ENCODE measurements at places on chromosomes 3 and 15.

DNA sequence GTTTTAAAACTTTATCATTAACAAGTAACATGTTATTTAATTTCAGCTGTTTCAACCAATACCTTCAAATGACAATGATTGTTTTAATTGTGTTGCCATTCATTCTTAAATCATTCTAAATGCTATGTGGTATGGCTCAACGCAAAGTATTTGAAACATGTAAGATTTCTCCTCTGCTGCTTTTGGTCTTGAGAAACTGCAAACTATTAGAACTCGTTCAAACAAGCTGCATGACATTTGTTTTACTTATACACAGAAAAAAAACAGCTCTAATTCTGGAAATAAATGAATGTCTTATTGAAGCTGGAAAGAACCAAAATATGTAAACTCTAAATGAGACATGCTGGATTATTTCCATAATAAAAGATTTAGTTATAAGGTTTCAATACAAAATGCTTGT, 29.3 kb downstream of the FBN1 start:
- DNase-seq, result no peak

- no peak for DNase-seq
Observed at GRCh38 chr15:39363761-39364586, 216.9 kb upstream of the THBS1 start.

DNA sequence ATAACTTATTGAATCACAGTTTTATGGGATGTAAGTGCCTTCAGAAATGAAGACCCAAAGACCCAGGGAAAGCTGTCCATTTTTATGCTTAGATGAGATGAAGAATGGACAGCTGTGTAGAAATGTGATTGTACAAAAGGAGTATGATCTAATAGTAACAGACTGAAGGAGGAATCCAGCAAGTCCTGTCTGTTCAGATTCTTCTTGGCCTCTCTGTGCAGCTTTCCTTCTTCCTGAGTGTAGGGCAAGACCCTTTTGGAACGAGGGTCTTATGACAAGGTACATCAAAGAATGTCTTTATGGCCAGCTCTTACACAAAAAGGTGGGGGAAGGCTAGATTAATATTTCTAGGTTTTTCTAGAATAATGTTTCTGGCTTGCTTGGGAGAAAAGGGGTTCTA, 1.4 kb upstream of the KIF23 start:
- no peak for DNase-seq

DNA sequence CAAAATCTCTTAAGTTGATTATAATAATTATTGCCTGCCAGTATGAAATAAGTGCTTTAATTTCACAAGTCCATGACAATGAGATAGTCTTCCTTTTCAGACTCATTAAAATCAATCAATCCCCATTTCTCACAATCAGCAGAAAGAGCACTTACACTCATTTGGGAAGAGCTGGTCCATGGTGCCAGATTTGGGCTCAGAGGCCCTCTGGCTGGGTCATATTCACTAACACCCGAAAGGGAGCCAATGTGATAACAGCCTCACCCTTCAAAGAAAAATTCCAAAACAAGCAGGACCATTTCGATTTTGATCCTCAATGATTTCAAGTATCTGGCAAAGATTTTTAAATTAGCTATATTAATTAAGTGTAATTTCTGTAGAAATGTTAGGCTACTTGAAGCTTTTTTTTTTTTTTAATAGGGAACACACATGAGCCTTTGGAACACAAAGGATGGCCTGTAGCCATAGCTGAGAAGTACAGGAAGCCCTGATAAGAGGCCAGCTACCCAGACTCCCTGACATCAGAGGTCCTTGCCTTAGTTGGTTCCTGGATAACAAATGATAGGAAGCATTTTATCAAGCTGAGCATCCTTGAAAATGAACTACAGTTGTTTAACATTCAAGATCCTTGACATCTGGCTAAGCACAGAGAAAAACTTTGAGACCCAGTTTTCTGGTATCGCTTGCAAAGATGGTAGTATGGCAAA, 17.1 kb downstream of the MCF2L2 start:
- DNase-seq, result no peak

DNA sequence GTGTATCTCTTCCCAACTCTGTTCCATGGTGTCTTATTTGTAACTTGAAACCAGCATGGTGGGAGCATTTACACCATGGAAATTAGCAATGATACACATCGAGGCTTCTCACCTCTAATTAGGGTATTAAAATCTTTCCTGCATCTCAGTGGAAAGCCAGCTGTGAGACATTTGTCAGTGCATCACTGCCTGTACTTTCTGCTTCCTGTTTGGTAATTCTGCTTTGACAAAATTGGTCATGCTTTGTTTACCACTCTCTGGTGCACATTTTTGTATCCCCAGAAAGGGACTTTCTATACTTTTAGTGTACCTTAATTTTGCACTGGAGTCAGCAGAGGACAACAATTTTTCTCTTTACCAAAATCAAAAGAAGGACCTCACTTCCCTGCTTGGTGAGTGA, 402.1 kb downstream of the PDCD6IP start:
- DNase-seq, result no peak

DNA sequence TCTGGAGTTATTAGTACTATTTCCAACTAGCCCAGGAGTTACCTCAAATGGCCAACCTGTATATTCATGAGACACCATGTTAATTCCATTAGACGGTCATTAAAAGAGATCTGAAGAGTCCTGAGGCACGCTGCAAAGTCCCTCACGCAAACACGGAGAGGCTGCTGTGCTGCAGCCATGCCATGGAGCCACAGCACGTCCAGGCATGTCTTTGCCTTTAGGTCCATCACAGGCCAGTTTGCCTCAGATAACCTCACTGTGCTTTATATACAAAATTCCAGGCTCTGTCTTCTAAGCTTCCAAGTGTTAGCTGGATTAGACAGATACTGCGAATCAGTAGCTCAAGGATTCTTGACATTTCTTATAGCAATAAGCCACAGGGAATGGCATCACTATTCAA, 9.8 kb upstream of the PLAAT1 start:
- DNase-seq, result no peak

DNA sequence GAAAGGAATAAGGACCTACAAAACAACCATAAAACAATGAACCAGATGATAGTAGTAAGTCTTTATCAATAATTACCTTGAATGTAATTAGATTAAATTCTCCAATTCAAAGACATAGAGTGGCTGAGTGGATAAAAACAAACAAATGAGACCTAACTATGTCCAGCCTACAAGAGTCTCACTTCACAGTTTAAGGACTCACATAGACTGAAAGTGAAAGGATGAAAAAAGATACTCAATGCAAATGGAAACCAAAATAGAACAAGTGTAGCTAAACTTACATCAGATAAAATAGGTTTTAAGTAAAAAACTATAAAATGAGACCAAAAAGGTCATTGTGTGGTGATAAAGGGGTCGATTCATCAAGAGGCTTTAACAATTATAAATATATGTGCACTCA, 21.9 kb upstream of the NR1I2 start:
- no peak for DNase-seq

DNA sequence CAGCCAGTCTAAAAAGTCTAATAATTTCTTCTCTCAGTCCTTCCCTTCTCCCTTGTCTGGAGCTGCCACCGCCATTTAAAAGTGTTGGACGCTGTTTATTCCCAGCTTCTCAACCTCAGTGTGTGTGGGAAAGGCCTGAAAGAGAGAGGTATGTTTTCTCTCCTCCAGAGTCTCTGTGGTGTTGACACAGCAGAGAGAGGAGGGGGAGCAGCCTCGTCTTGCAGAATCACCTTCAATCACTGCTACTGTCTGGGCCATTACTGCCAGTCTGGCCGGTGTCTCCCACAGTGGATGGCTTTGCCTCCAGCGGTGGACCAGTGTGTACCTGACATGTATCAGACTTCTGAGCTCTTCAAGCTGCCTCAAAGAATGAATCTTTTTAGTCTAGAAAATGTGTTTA, 101.4 kb upstream of the TRIM42 start:
- no peak for DNase-seq

DNA sequence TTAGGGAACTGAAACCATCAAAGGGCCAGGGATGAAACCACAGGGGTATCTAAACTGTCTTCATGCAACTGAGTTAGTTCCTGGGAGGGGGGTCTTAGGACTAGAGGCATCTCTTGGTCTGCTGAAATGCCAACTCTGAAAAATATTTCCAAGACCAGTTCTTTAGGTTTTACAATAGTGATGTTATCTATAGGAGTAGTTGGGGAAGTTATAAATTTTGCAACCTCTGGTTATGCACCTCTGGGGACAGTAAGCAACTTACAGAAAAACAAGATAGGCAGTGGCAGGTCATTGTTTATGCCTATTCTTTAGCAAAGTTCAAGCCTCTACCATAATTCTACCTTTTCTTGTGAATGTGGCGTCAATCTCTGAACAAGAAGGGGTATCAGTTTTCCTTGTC, 60.5 kb upstream of the MINAR1 start:
- DNase-seq, result no peak

- DNase-seq, result no peak
Observed at GRCh38 chr3:49296781-49297411, 19.9 kb upstream of the C3orf62 start.

GRCh38 chr3:157754451-157754850, 251.2 kb upstream of the VEPH1 start:
- no peak for DNase-seq

DNA sequence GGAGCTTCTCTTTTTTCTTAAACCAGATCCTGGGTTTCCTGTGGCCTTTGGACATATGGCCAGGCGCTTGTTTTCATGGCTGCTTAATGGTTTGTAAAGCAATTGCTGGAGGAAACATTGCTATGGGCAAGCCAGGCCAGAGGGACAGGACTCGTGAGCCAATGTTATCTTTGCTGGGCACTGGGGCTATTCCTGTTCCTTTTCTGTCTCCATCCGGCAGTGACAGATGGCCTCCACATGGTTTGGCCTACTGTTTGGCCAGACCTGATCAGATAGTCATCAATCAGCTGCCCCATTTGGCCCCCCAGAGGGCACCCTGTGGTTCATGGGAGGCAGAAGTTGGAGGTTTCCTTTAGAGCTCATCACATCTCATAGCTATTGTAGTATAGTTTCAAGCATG, 326.1 kb upstream of the ROPN1 start:
- no peak for DNase-seq

DNA sequence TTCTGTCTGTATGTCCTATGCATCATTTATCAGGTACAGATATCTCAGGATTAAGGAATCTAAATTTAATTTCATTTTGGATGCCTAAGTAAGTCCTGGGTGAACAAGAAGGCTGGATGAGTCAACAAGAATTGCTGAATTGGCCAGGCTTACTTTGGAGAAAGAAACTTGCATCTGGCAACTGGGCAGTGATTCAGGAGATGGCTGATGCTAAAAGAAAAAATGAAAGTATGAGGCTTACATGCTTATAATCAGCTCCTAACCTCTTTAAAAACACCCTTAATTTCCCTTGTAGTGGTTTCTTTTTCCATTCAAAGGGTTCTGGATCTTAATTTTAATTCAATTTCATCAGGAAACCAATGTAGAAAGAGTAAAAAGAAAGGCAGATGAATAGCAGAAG, 228.8 kb upstream of the PEX5L start:
- DNase-seq, result no peak

GRCh38 chr3:153103406-153103945, 58.5 kb upstream of the RAP2B start:
- no peak for DNase-seq

DNA sequence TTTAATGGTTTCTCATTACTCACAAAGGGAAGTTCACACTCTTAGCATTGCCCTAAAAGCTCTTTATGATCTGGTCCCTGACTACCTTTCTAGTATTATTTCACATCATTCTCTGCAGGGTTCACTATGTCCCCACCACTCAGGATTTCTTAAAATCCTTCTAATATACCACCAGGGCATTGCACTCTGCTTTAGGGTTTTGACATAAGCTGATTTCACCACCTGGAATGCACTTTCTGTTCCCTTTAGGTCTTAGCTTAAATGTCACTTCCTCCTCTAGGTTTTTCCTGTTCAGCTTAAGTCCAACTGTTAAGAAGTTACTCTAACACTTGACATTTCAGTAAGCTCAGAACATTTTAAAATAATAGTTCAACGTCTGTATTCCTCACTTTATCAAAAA, 81.7 kb downstream of the HCN4 start:
- DNase-seq, result no peak

- DNase-seq, result no peak
Observed at GRCh38 chr15:55007561-55007960, 189.2 kb downstream of the RSL24D1 start.

DNA sequence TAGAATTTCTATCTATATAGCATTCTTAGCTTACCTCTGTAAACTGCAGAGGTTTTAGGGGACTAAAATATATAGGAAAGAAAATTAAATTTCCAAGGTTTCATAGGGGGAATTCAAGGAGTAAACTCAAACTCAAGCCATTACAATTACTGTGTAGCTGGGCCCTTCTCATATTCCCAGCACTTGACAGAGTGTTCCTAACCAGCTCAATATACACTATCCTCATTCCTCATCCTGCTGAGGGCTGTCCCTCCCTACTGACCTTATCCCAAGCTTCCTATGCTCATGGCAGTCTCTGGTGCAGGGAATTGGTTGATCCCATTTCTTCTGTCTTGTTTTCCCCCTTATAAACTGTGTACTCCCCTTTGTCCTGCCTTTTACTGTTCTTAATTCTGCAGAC, 33.9 kb downstream of the NXPE3 start:
- no peak for DNase-seq

GRCh38 chr3:13009946-13010315, 63.3 kb downstream of the IQSEC1 start:
- no peak for DNase-seq

GRCh38 chr3:195160908-195161434, 110.0 kb downstream of the XXYLT1 start:
- DNase-seq, result no peak

- DNase-seq, result no peak
Observed at GRCh38 chr15:48371961-48372360, 40.7 kb downstream of the DUT start.

DNA sequence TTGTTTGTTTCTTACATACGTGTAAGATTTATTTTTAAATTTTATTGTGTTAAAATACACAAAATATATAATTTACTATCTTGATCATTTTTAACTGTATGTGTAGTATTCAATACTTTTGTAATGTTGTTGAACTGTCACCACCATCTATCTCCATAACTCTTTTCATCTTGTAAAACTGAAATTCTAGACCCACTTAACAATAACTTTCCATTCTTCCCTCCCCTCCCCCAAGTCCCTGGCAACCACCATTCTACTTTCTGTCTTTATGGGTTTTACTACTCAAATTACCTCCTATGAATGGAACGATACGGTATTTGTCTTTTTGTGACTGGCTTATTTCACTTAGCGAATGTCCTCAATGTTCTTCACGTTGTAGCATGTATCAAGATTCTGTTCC, 262.1 kb upstream of the CHRM5 start:
- DNase-seq, result no peak

- DNase-seq, result no peak
Observed at GRCh38 chr15:92808598-92809063, 91.5 kb upstream of the CHD2 start.

GRCh38 chr15:60052796-60053195, 48.7 kb downstream of the FOXB1 start:
- DNase-seq, result no peak

- peak; percentile 71 for DNase-seq
Observed at GRCh38 chr3:124860599-124860998, 26.6 kb downstream of the ITGB5 start.

Data from omental fat pad (tissue), 4 donors.